Esophagus muscularis mucosa (tissue), 4 donors: ENCODE measurements at places on chromosomes 7 and 10. TPM values are rescaled to one million over a fixed set of nuclear protein-coding genes. Genes with fewer than 3 reads are reported as not detected.
A peak's percentile ranks its signal among the peaks of the same experiment; 100 is the strongest.

DNA sequence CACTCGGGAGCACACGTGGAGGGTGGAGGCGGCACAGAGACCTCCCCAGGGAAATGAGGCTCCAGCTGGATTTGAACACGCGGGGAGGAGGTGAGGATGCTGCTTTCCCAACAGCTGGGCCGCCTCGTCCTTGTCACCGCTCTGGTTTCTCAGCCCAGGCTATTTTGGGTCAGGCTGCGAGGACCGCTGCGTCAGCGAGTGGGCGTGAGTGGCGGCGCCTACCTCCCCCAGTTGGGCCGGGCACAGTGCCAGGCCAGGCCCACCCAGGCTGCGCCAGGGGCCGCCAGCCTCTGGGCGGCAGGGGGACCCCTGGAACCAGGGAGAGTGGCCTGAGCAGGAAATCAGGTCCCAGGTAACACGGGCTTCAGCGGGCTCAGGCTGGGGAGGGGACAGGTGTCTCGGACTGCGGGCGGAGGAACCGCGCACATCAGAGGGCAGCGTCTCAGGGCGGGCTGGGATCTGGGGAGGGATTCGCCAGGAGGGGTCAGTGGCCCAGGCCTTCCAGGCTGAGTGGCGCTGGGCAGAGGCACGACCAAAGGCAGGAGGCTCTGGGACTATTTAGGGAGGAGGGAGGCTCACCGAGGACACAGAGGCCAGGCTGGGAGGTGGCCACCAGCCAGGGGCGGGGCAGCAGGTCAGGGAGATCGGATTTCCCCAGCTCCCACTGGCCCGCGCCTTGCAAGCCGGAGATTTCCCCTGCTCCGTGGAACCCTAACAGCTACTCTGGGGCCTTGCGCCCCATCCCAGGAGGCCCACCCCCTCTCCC is 125.2 kb upstream of the RET start:
- H3K27ac ChIP-seq = no peak overlapping the region
- peak; percentile 75 for DNase-seq
- no peaks in the 10 kb centered on the region for H3K27me3 ChIP-seq
- no peak overlapping the region for H3K4me3 ChIP-seq
- H3K36me3 ChIP-seq = no peaks in the 10 kb centered on the region
- H3K4me1 ChIP-seq = peaks cover 15% of the 10 kb centered on the region

DNA sequence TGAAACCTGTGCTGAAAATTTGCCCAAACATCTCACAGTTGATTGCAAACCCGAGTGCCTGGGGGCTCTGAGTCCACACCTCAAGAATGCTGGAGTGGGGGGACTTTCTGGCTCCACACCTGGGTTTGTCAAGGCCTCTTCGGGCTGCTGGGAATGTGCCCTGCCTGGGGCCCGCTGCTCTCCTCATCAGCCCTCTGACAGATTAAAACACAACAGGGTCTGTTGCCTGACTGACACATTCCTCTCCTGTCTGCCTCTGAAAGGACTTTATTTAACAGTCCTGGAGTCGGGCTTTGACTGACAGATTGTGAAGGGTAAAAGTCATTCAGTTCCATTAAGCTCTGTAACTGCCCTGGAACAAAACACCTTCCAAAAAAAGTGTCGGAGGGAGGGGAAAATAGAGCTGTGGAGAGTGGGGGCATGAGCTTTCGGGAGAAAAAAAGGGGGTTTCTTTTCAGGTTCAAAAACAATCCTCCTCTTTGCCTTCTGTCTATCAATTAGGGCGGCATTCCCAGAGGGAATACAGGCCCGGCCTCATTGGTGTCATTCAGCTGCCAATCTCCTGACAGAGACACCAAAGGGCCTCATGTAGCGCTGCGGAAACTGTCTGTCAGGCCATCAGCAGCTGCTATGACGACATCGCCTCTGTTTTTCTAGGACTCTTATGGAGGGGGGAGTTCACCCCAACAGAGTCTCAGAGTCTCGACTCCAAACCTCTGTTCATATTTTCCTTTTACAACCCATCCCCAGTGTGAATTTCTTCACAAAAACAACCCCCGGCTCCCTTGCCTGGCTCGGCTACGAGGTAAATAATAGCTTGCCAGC is 398.8 kb upstream of the NFE2L3 start:
- no peaks in the 10 kb centered on the region for H3K27me3 ChIP-seq
- DNase-seq = peak; percentile 80
- peaks cover 10% of the 10 kb centered on the region for H3K4me1 ChIP-seq
- H3K4me3 ChIP-seq = no peak overlapping the region

- no peak overlapping the region for H3K4me3 ChIP-seq
- H3K27me3 ChIP-seq = no peaks in the 10 kb centered on the region
- H3K36me3 ChIP-seq = no peaks in the 10 kb centered on the region
- peaks cover 6% of the 10 kb centered on the region for H3K4me1 ChIP-seq
Observed at GRCh38 chr10:60400366-60400765, 10.7 kb upstream of the ANK3 start.

DNA sequence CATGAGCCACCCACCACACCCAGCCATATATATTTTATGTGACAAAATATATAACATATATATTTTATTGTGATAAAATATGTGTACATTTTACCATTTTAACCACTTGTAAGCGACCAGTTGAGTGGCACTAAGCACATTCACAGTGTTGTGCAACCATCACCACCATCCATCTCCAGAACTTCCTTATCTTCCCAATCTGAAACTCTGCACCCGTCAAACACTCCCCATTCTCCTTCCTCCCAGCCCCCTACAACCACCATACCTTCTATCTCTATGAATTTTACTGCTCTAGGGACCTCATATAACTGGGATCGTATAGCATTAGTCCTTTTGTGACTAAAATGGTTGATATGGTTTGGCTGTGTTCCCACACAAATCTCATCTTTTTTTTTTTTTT is 20.8 kb upstream of the CYTH3 start:
- no peak overlapping the region for H3K4me3 ChIP-seq
- no peak for DNase-seq
- H3K36me3 ChIP-seq = no peaks in the 10 kb centered on the region
- H3K4me1 ChIP-seq = no peaks in the 10 kb centered on the region
- no peaks in the 10 kb centered on the region for H3K27me3 ChIP-seq
- no peak overlapping the region for H3K27ac ChIP-seq

SHOC2 gene
- 45.7 TPM for total RNA-seq

GPR85 gene
- 1.7 TPM for total RNA-seq

NSMCE4A gene
- total RNA-seq = 80.6 TPM

INMT gene
- total RNA-seq = 113 TPM

TMEM178B gene
- total RNA-seq = 1.3 TPM
